Neural progenitor cell (in vitro differentiated cells): ENCODE measurements at places on chromosomes 4 and X. TPM values are rescaled to one million over a fixed set of nuclear protein-coding genes. Genes with fewer than 3 reads are reported as not detected.

- H3K4me3 ChIP-seq = no peak overlapping the region
- no peaks in the 10 kb centered on the region for H3K27me3 ChIP-seq
- no peaks in the 10 kb centered on the region for H3K4me1 ChIP-seq
- no peak overlapping the region for H3K27ac ChIP-seq
These were observed 287.9 kb upstream of the NR3C2 start for GRCh38 chr4:148730082-148730640.

DNA sequence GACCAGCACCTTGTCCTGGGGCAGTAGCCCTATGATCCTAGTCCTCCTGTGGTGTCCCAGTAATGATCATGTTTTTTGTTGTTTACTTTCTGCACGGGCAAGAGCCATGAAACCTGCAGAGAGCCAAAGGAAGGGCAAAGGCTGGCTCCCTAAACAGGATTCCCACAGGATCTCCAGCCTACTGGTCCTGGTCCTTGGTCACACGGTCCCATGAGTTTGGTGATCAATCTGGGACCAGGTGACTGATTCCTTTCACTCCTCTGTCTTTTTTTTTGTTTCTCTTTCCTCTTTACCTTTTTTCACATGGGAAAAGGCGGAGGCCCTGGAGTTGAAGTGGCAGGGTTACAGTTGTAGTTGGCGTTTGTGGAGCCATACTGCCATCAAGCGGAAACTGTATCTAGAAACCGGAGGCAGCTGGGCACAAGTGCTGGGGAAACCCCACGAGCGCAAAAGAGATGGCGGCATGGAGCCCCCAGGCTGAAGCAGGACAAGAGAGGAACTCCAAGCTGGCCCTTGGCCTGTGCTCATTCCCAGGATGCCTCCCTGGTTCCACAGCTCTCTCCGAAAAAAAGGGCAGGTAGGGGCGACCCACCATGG lies 34.6 kb downstream of the NBDY start:
- H3K4me1 ChIP-seq = peaks cover 4% of the 10 kb centered on the region
- no peaks in the 10 kb centered on the region for H3K36me3 ChIP-seq
- H3K27me3 ChIP-seq = no peaks in the 10 kb centered on the region
- H3K4me3 ChIP-seq = peak overlapping the region; percentile 25
- H3K27ac ChIP-seq = peak overlapping the region; percentile 74

- DNase-seq = no peak
- H3K27ac ChIP-seq = no peak overlapping the region
- H3K27me3 ChIP-seq = no peaks in the 10 kb centered on the region
- no peaks in the 10 kb centered on the region for H3K4me1 ChIP-seq
These were observed 140.0 kb downstream of the IDS start for GRCh38 chrX:149365061-149365460.

GRCh38 chr4:168612450-168613135 lies 115.7 kb downstream of the PALLD start:
- no peaks in the 10 kb centered on the region for H3K27me3 ChIP-seq
- no peak overlapping the region for H3K4me3 ChIP-seq
- H3K36me3 ChIP-seq = no peaks in the 10 kb centered on the region
- no peak for DNase-seq
- no peak overlapping the region for H3K27ac ChIP-seq

DNA sequence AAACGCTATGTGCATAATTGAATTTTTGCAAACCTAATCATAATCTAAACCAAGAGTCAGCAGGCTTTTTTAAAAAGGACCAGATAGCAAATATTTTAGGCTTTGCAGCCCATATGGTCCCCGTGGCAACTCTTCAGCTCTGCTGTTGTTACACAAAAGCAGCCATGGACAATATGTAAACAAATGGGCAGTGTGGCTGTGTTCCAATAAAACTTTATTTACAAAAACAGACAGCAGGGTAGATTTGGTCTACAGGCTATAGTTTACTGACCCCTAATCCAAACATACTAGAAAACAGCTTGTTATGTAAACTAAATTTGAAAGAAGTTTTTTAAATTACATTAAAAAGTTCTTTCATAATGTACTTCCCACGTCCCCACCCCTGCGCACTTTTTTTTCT lies 53.1 kb downstream of the FUNDC1 start:
- H3K4me1 ChIP-seq = no peaks in the 10 kb centered on the region
- no peak overlapping the region for H3K27ac ChIP-seq
- H3K36me3 ChIP-seq = no peaks in the 10 kb centered on the region

DNA sequence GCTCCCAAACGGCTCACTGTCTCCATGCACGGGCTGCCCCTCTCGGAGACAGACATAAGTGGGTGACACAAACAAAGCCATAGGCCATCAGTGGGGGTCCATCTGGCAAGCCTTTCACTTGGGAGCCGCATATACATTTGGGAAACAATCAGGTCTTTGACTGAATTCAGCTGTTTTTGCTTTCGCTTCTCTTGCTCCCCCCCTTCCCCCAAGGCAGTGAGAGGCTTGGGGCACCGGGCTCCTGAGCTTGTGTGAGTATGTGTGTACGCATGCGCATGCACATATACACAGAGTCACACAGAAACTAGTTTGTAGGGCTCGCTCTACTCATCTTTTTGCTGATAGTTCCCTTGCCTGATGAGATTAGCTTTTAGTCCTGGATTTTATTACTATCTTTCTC lies 284.4 kb downstream of the AFF2 start:
- H3K4me3 ChIP-seq = no peak overlapping the region
- peaks cover 31% of the 10 kb centered on the region for H3K4me1 ChIP-seq
- H3K36me3 ChIP-seq = no peaks in the 10 kb centered on the region
- H3K27ac ChIP-seq = no peak overlapping the region
- H3K27me3 ChIP-seq = no peaks in the 10 kb centered on the region

DNA sequence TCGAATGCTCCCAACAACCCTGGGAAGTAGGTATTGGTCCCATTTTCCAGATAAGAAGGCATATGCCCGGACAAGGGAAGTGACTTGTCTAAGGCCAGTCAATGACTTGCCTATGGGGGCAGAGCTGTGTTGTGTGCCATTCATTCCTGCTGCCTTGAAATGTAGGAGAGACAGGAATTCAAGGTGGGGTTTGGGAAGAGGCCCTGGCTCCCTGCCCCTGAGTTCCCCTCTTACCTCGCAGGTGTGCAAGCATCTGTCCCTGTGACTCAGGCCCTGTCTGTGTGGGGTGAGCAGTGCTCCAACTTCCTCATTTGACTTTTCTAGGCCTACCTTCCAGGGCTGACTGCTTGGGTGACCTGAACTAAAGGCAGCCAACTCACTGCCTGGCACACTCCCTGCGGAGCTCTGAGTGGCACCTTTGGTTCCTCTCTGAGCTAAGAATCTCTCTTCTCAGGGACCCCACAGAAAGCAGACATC lies 5.1 kb downstream of the EFNB1 start:
- H3K4me1 ChIP-seq = peaks cover 8% of the 10 kb centered on the region
- no peak overlapping the region for H3K27ac ChIP-seq
- no peak overlapping the region for H3K4me3 ChIP-seq
- DNase-seq = no peak

- DNase-seq = no peak
- no peak overlapping the region for H3K4me3 ChIP-seq
- no peaks in the 10 kb centered on the region for H3K4me1 ChIP-seq
- no peaks in the 10 kb centered on the region for H3K27me3 ChIP-seq
These were observed 87.8 kb downstream of the PPA2 start for GRCh38 chr4:105386012-105386411.

- DNase-seq = no peak
- H3K36me3 ChIP-seq = no peaks in the 10 kb centered on the region
- H3K27me3 ChIP-seq = no peaks in the 10 kb centered on the region
- no peak overlapping the region for H3K27ac ChIP-seq
- H3K4me3 ChIP-seq = no peak overlapping the region
These were observed 13.8 kb upstream of the CLDN34 start for GRCh38 chrX:9953396-9953795.

DNA sequence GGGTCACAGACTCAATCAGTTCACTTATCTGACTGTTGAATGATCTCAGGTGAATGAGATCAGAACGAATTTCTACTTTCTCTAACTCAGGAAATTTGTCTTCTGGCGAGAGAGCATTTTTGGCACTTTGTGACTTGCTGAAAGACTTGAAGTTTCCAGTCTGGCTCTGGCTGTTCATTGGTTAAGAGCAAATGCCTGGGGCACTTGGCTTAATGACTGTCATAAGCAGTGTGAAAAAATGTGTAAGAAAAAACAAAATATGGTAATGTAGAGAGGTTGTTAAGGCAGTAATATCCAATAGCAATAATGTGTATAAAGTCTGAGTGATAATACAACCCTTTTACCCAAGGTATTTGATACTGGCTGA lies 71.3 kb upstream of the PGRMC2 start:
- no peak overlapping the region for H3K27ac ChIP-seq
- H3K4me3 ChIP-seq = no peak overlapping the region
- H3K4me1 ChIP-seq = no peaks in the 10 kb centered on the region
- H3K36me3 ChIP-seq = no peaks in the 10 kb centered on the region
- no peaks in the 10 kb centered on the region for H3K27me3 ChIP-seq

- no peak for DNase-seq
- H3K36me3 ChIP-seq = no peaks in the 10 kb centered on the region
- no peaks in the 10 kb centered on the region for H3K27me3 ChIP-seq
- no peak overlapping the region for H3K27ac ChIP-seq
These were observed 119.0 kb upstream of the MAP9 start for GRCh38 chr4:155495572-155496293.

- no peaks in the 10 kb centered on the region for H3K27me3 ChIP-seq
- no peaks in the 10 kb centered on the region for H3K36me3 ChIP-seq
- no peak overlapping the region for H3K4me3 ChIP-seq
- no peak overlapping the region for H3K27ac ChIP-seq
These were observed 40.8 kb upstream of the SOD3 start for GRCh38 chr4:24754571-24754970.

GRCh38 chr4:125115476-125115875 lies 199.3 kb upstream of the FAT4 start:
- peaks cover 4% of the 10 kb centered on the region for H3K4me1 ChIP-seq
- DNase-seq = no peak
- no peak overlapping the region for H3K27ac ChIP-seq
- H3K4me3 ChIP-seq = no peak overlapping the region
- H3K27me3 ChIP-seq = no peaks in the 10 kb centered on the region

- H3K4me1 ChIP-seq = no peaks in the 10 kb centered on the region
- H3K36me3 ChIP-seq = no peaks in the 10 kb centered on the region
- H3K4me3 ChIP-seq = no peak overlapping the region
- no peak for DNase-seq
- no peak overlapping the region for H3K27ac ChIP-seq
- H3K27me3 ChIP-seq = no peaks in the 10 kb centered on the region
These were observed 19.7 kb downstream of the GABRB1 start for GRCh38 chr4:47050761-47051725.

- H3K4me1 ChIP-seq = peaks cover 19% of the 10 kb centered on the region
- H3K4me3 ChIP-seq = peak overlapping the region; percentile 38
- peak; percentile 58 for DNase-seq
- no peak overlapping the region for H3K27ac ChIP-seq
- peaks cover 54% of the 10 kb centered on the region for H3K27me3 ChIP-seq
These were observed 141.2 kb upstream of the ZIC3 start for GRCh38 chrX:137424679-137425078.

- H3K36me3 ChIP-seq = no peaks in the 10 kb centered on the region
- H3K27me3 ChIP-seq = no peaks in the 10 kb centered on the region
- no peak for DNase-seq
- H3K4me3 ChIP-seq = no peak overlapping the region
- no peak overlapping the region for H3K27ac ChIP-seq
These were observed 24.4 kb downstream of the DGAT2L6 start for GRCh38 chrX:70201732-70202131.

GRCh38 chrX:107979534-107979933 lies 2.6 kb downstream of the TEX13B start:
- no peak for DNase-seq
- H3K27me3 ChIP-seq = no peaks in the 10 kb centered on the region
- no peaks in the 10 kb centered on the region for H3K36me3 ChIP-seq
- no peak overlapping the region for H3K27ac ChIP-seq

Gene CSN2
- not detected in 2 replicates for total RNA-seq

Gene HMX1
- 0.19 TPM in 1 of 2 replicates, not detected in the other for total RNA-seq

Gene CDS1
- 2.8 and 3.5 TPM in 2 replicates for total RNA-seq

Gene TMPRSS11B
- not detected in 2 replicates for total RNA-seq

Gene S100P
- total RNA-seq = not detected in 2 replicates

Gene SPANXN3
- total RNA-seq = not detected in 2 replicates

Gene CCNA2
- 197 and 254 TPM in 2 replicates for total RNA-seq

Gene MAOB
- total RNA-seq = 0.40 and 1.5 TPM in 2 replicates
